ENCODE measurements at places on chromosomes 3 and 15.

GRCh38 chr15:59399465-59400102, 26.9 kb upstream of the MYO1E start:
- DNase-seq: no peak

GRCh38 chr3:193869221-193870201, 266.4 kb upstream of the HES1 start:
- DNase-seq: peak; percentile 40

DNA sequence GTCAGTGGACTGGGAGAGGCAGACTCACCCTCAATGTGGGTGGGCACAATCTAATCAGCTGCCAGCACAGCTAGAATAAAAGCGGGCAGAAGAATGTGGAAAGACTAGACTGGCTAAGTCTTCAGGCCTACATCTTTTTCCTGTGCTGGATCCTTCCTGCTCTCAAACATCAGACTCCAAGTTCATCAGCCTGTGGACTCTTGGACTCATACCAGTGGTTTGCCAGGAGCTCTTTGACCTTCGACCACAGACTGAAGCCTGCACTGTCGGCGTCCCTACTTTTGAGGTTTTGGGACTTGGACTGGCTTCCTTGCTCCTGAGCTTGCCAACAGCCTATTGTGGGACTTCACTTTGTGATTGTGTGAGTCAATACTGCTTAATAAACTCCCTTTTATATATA, 68.0 kb downstream of the CNTN3 start:
- DNase-seq: no peak

DNA sequence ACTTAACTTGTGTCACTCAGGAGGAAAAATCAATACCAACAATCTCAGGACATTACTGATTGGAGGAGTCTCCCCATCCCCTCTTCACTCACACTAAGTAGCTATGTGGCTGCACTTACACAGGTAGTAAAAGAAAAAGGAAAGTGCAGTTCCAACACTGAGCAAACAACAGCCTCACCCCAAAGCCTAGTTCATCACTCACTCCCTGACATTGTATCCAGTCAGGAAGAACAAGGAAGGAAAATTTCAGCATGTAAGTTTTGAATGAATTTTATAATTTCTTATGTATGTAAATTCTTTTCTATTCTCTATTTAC, 273.4 kb downstream of the IGSF11 start:
- no peak for DNase-seq

DNA sequence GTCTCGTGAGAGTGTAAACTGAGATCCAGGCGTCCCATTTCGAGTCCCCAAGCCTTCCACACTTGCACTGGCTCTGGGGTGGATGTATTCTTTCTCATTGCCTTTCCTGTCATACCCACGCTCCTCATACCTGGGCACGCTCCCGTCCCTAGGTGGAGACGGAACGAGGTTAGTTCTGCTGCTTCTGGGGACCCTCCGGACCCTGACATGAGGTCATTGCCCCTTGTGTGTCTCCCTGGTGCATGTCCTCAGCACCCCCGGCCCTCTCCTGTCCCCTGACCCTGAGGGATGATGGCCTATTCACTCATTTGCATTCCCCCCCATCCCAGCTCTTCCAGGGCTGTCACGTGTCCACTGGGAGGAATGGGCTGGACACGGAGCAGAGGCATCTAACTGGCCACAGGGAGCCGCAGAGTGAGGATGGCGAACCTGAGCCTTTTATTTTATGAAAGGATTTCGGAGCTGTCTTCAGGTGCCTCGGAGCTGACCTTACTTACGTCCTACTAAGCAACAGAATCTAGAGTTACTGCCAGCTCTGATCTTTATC, 8.2 kb downstream of the NIPA1 start:
- DNase-seq: no peak

DNA sequence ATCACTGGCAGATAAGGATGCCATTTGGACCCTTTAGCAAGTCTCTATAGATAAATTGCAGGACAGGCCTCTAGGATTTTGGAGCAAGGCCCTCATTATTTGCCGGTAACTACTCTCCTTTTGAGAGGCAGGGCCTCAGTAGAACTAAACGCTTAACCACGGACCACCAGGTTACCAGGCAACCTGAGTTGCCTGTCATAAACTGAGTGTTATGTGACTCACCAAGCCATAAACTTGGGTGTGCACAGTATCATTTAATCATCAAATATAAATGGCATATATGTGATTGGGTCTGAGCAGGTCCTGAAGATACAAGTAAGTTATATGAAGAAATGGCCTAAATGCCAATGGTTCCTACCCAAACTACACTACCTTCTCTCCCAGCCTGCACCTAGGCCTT, 93.2 kb downstream of the BCHE start:
- DNase-seq: no peak

- DNase-seq: no peak
Measured at GRCh38 chr15:28269097-28269496, 52.9 kb downstream of the HERC2 start.

- DNase-seq: no peak
Measured at GRCh38 chr3:1830851-1831250, 267.8 kb upstream of the CNTN4 start.

DNA sequence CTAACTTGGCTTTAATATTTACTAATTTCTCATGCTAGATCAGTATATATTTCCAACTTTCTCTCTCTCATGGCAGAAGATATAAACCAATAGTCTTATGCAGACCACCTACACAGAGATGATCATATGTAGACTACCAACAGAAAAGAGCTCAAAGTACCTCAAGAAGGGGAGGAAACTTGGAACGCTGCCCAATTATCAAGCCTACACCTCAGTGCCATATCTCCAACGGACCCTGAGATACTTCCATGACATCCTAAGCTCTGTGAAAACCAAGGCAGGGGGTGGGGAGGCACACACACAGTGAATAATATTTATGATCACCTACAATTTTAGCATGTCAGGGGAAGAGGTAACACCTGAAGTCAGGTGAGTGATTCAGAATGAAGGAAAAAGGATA, 100.6 kb downstream of the STAG1 start:
- no peak for DNase-seq

- no peak for DNase-seq
Measured at GRCh38 chr3:3817865-3818264, 18.6 kb downstream of the LRRN1 start.

All from mesothelial cell of epicardium (in vitro differentiated cells).